ENCODE measurements at places on chromosomes 12 and 14.
A peak's percentile ranks its signal among the peaks of the same experiment; 100 is the strongest.

DNA sequence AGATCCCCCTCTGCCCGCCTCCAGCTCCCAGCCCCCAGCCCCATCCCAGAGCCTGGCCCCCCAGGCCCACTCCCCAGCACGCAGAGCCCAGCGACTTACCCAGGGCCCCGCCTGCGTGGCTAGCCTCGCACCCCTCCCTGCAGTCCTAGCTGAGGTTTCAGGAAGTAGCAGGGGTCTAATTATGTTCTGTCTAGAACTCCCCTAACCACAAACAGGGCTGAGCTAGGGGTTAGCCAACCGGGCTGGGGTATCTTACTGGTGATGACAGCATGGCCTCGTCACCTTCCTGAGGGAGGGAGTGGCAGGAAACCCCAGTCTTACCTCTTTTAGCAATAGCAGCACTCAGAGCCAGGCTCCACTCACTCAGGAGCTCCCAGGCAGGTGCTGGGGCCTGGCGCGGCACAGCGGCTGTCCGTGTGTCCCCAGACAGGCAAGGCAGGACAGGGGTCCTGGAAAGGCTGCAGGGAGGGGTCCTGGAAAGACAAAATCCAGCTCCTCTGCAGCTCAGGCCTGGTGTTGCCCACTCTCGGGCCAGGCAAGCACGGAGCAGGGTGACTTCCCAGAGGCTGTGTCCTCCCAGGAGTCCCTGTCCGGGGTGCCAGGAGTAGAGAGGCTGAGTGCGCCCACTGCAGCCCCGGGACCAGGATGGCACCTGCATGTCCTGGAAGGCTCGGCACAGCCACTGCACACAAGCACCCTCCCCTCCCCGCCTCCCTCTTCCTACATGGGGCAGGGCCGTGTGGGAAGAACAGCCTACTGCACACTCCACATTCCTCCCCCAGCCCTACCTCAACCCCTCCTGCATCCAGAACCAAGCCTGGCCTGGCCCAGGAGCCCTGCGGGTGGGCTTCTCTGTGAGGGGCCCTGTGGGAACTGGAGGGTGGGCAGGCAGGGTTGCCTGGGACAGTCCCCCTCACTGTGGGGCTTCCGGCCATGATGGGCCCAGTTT, at the start of gene GPR132:
GPR132 (minus strand) TSS at position 151 of the 949 bp plus-strand sequence. CDS start 10,010 bp downstream, outside the sequence.
- no peak for DNase-seq

DNA sequence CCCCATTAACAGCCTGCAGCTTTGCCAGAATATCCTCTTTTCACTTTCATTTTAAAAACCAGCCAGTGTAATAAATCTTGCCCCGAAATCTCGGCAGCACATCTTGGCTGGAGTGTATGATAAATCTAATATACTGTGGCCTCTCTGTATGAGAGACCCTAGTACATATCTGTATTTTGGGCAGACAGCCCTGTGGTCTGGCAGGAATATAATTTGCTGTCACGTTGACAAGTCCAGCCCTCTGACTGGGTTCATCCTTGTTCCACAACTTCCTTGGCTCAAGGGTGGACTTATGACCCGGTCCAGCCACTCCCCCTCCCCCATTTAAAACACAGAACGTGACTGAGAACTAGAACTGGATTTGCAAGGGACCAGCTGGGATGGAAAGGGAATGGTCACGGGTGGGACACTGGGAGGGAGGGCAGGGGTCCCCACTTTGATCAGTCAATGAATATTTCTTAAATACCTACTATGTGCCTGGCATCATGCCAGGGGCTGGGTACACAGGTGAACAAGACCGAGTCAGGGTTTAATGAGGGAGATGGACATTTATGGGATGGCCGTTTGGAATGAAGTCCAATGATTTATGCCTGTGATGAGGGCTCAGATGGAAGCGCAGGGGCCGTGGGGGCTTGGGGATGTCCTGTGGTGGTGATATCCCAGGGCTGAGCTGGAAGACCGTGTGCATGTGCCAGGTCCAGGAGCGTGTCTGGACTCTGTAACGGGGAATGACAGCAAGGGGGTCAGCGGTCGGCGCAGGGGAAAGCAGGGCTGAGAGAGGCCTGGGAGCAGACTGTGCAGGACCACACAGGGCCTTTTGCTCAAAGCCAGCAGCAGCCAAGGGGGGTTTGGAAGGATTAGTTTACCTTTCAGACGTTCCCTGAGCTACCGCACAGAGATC, 190.5 kb downstream of the PHETA1 start:
- no peak for DNase-seq

- DNase-seq: no peak
These were observed 146.8 kb upstream of the KITLG start for GRCh38 chr12:88726806-88727720.

- DNase-seq: no peak
These were observed 105.8 kb downstream of the AKAP6 start for GRCh38 chr14:32434880-32435279.

DNA sequence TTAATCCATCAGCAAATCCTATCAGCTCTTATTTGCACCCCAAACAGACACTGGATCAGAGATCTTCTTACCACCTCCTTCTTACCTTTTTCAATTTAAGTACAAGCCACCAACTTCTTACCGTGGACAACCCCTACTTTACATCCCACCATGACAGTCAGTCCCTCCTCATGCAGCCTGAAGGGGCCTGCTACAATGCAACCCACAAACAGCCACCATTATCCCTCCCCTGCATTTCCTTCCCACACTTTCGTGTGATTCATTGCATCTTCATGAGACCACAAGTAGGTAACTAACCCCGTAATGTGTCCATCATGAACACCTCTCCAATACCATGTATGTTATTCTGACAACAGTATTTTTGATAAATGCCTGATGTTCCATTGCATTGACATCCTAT, 108.6 kb downstream of the BCL11B start:
- DNase-seq: no peak

- DNase-seq: peak; percentile 52
These were observed 63.2 kb upstream of the PTPRR start for GRCh38 chr12:70983692-70984091.
